ENCODE measurements at places on chromosomes 2 and 18.

DNA sequence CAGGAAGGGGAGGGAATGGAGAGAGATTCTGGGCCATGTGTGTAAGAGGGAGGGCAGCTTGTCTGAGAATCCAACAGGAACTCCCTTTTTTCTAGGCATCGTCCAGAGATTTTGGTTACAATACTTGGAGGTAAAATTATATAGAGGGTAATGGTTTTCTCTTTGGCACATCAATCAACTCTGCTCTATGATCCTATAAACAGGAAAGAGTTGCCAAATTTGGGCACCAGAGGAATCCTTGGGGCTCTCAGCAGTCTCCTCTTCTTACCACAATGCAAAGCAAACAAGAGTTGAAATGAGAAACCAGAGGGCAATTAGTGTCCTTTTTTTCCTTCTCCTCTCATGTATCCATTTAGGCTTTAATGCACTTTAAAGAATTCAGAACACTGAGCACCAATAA, 243.4 kb downstream of the SLC8A1 start:
- no peak for DNase-seq

DNA sequence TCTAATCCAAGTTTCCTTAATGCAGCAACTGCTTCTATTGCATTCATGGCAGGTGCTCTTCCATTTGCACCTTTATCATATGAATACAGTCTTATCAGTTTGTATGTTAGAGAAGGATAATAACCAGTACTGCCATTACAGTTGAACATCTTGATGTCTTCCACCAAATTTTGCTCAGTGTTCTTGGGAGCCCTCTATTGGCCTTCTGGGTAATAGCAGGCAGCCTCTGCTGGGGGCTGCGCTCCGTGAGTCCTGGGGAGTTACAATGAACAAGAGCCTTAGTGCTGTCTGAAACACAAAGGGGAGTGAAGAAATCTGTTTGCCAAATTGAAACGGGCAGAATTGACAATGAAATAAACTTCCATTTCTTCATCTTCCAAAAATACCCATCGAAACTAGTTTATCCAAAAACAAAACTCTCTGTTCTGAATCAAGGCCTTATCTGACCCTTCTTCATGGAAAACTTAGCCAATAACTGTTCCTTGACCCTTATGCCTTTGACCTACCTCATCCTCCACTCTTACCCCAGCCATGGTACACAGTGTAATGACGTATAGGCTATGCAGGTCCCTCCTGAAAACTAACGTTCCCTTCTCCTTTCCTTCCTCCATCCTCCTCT, 79.9 kb downstream of the ALK start:
- DNase-seq = peak; percentile 1

DNA sequence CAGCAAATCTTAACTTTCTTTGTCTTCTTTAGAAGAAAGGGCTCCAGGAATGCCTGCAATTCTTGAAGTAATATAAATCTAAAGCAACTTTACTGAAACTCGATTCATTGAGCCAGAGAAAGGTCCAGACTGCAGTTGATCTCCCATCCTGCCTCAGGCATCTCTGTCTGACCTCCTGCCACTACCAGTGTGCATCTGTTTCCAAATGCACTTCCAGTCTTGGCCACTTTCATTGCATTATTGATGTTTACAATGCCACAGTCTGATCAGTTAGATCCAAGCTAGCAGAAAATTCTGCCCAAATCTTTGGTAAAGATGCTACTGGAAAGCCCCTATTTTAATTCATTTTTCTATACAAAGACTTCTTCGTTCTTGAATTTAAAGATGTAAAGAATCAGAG, 158.0 kb downstream of the RAPGEF4 start:
- no peak for DNase-seq

DNA sequence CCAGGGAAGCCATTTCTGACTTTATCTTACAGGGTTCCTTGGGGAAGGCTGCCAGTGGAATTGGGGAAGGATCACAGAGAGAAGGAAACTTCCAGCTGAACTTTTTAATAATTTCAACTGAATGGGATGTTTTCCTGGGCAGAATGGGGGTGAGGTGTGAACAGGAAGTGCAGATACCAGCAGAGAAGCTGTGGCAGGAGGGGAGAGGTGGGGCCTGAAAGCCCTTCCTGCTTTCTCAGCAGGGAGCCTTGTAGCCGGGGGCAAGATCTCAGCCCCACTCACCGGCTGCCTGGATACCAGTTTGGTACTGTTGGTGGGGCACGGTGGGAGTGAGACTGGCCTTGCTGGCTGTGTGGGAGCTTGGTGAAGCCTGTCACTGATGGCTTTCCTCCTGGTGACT, 170.5 kb downstream of the ZBTB7C start:
- DNase-seq = no peak

DNA sequence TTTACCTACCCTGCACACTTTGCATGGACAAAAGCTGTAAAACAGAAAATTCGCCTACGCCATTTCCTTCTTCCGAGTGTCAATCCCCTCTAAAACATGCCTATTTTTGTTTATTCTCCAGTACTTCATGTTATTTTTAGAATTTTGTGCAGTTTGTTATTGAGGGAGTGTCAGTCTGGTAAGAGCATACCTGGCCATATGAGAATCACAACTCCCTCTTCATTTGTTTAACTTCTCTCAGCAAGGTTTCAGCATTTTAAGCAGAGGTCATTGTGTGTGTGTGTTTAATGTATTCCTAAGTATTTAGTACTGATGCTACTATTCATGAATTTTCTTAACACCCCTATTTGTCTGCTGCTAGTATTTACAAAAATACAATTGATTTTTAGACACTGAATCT, 49.4 kb downstream of the SMAD2 start:
- no peak for DNase-seq

DNA sequence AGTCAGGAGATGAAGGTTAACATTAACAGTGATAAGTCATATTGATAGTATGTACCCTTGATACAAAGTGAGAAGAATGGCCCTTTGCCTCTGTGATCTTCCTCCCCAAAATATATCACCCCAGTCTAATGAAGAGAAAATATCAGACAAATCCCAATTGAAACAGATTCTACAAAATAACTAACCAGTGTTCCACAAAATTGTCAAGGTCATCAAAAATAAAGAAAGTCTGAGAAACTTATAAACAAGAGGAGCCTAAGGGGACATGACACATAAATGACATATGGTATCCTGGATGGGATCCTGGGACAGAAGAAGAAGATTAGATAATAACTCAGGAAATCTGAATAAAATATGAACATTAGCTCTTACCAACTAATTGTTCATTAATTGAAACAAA, 398.4 kb downstream of the DSC3 start:
- no peak for DNase-seq

DNA sequence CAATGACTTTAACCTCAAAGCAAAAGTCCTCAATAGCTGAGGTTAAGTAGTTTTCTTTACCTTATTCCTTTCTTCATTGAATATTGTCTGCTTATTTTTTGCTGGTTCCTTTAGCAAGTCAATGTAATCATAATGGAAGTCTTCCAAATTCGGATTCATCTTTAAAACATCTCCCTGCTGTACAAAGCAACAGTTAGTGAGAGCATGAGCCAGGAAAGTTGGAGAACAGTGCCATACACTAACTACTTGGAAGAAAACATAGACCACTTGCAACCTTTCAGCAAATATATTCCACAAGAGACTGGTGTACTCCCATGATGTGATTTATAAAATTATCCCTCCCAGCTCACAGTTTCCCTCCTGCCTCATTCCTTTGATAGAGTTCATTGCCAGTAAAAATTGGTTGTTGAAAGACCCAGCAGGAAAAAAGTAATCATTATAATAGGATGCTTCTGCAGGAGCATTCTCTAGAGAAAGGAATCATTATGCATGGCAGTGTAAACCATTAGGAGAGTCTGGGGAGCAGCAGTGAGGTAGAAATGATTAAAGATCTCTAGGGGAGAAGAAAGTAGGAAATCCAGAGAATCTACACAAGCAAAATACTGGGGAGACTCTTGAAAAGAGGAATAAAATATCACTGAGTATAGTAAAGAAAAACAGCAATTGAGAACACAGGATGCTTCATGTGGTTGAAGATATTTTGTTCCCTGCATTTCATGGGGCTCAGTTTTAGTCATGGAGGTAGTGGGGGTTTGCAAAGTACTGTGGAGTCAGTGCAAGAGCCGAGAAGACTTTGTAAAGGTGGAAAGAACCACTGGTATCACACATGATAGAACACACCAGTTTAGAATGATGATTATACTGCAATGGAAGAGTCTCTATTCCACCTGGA, 38.6 kb upstream of the TTN start:
- DNase-seq = no peak

- DNase-seq = no peak
Observed at GRCh38 chr18:22900558-22901238, 32.4 kb upstream of the RBBP8 start.

DNA sequence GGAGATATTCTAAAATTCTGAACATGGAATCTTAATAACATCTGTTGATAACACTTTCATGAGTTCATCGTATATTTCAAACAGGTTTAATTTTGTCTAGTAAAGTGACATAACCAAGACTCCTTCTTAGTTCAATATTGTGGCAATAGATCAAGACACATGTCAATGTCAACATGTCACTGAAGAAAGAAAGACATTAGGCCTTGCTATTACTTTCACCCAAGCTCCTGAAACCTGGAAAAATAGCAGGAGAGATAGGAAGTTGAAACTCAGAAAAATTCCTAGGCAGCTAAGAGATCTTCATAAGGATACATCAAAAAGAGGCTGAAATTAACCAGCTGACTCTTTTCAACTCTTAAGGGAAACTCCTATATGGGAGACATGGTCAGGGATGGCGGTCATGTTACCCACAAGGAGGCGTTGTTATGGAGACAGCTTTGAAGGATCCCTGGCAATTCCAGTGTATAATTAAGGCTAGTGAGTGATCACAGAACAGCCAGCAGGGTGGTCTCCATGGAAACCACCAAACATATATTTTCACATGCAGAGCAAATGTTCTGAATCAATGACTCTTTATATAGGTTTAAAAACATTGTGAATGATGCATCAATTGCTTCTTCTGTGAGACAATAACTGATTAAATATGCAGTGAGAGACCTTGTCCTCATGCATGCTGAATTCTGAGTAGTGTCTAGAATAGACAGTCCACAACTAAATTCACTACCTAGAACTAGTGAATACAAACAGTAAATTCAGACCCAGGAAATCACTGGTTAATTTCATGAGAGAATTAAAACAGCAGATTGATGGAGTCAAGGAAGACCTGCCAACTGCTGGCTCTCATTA, 115.3 kb upstream of the RIOK3 start:
- DNase-seq = no peak

GRCh38 chr18:38023871-38024270, 458.3 kb upstream of the CELF4 start:
- DNase-seq = no peak

DNA sequence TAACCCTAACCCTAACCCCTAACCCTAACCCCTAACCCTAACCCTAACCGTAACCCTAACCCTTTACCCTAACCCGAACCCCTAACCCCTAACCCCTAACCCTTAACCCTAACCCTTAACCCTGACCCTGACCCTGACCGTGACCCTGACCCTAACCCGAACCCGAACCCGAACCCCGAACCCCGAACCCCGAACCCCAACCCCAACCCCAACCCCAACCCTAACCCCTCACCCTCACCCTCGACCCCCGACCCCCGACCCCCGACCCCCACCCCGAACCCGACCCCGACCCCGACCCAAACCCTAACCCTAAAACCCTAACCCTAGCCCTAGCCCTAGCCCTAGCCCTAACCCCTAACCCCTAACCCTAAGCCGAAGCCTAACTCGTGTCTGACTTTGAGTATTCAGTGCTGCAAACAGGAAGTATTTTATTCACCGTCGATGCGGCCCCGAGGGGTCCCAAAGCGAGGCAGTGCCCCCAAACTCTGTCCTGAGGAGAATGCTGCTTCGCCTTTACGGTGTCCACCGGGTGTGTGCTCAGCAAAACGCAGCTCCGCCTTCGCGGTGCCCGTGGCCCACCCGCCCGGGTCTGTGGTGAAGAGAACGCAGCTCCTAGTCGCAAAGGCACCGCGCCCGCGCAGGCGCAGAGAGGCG, 36.0 kb downstream of the FAM110C start:
- no peak for DNase-seq

- no peak for DNase-seq
Observed at GRCh38 chr2:207176247-207176646, 10.5 kb upstream of the KLF7 start.

DNA sequence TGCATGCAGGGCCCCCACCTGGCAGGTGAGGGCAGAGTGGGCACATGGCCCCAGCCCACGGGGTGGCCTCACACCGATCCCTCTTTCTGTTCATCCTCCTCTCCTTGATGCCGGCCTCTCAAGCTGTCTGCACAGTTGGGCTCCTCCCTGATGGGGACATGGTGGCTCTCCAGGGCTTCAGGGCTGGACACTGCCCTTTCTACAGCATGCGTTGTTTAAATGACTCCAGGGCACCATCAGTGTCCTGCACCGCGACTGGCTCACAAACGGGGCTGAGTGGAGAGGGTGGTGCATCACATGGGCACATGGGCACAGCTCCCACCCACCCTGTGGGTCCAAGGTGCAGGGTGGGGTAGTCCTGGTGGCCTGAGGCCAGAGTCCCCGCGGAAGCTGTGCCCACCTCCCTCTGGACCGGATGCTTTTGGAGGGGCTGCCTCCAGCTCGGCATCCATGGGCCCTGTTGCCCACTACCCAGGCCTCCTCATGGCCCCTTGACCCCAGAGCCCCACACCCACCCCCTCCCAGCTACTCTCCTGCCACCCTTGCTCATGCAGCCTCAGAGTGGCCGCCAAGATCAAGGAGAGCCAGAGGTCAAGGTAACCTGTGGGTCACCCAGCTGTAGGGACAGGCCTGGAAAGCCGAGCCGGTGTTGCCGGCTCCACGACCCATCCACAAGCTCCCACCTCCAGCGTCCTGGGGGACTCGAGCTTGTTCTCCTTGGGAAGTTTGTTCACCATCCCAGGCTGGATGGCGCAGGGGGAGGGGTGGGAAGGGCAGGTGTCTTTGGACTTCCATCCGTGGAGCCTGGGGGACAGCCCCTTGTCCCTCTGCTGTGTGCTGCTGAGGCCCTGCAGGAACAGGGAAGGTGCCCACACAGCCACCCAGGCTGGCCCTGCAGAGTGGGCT, 12.3 kb upstream of the SNED1 start:
- no peak for DNase-seq

- DNase-seq = no peak
Observed at GRCh38 chr18:55048892-55049291, 89.6 kb upstream of the CCDC68 start.

GRCh38 chr2:71631411-71631931, 178.1 kb downstream of the DYSF start:
- no peak for DNase-seq

DNA sequence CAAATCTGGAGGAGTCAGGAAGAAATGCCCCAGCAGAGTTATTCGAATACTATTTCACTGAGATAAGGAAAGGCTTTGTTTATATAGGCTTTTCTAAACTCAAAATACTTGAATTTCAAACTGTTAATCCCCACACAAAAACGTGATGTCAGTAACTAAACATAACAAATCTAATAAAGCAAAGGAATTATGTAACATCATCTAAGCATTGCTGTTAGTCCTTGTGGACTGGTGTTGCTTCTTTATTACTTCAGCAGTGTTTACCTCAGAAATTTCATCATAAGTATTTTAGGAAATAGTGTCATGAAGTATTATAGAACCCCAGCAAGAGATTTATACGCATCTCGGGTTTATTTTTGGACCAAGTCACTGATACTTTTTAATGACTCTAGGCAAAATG, 19.7 kb upstream of the SANBR start:
- DNase-seq = peak; percentile 17
